Stimulated activated CD4-positive, alpha-beta T cell treated with anti-CD3 and anti-CD28 coated beads, TNF-alpha, amount 100 ng/mL, for 1 hour (primary cell): ENCODE measurements at places on chromosomes 12 and 14.

DNA sequence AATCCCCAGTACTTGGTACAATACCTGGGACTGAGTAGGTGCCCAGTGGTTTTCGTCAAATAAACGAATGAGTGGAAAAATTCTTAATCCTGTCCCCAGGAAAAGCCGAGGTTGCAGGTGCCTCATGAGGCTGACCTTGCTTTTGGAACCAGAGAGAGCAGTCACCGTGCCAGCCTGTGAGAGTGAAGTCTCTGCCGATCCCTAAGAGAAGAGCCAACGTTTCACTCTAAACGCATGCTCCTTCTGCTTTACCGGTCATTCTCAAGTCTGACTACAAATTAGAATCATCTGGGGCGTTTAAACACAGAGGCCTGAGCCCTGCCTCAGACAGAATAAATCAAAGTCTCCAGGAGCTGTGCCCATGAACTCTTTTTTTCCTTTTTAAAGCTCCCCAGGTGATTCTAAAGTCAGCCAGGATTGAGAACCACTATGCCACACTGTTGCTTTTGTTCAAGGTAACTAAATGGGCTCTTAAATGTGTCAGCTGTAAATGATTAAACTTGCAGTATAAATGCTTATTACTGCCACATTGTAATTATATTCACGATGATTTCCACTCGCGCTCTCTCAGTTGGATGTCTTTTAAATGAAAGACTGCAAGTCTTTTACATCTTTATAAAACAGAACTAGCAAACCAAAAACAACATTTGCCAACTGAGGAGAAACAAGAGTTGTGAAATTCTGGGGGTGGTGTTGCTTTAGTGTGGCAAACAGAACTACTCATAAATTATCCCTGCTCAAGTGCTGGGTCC lies 26.9 kb downstream of the TCP11L2 start:
- no peak for DNase-seq

DNA sequence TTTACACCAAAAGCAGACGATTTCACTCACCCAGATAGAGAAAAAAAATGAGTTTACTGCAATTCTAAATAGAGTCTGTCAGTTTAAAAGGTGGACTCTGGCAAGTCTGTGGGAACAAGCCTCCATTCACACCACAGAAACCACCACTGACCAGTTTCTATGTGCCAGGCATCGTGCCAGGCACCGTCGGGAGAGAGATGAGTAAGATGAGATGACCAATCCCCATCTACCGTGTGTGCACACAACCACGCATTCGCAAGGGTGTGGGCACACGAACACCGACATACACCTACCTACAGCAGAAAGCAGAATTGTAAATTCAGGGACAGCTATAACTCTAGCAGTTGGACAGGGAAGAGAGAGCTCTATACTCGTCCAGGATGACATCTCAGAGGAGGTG lies 58.3 kb downstream of the PRIMA1 start:
- no peak for DNase-seq

GRCh38 chr12:12965836-12966235 lies 13.9 kb upstream of the GPRC5D start:
- no peak for DNase-seq

- no peak for DNase-seq
Observed at GRCh38 chr12:51222461-51222860, 4.6 kb upstream of the POU6F1 start.

- DNase-seq = no peak
Observed at GRCh38 chr12:57452937-57453509, 2.1 kb upstream of the INHBE start.

DNA sequence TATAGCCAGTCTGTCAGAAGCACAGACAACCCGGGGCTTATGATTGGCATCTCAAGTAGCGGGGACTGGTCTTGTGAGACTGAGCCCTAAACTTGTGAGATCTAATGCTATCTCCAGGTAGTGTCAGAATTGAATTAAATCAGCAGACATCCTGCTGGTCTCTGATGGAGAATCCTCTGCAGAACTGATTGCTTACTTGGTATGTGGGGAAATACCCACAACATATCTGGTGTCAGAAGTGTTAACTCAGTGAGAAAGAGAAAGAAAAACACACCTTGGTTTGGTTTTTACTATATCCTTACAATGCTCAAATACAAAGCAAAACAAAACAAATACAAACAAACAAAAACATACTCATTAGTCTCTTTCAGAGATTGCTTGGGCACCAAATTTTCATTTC lies 10.0 kb downstream of the SEL1L start:
- DNase-seq = no peak

DNA sequence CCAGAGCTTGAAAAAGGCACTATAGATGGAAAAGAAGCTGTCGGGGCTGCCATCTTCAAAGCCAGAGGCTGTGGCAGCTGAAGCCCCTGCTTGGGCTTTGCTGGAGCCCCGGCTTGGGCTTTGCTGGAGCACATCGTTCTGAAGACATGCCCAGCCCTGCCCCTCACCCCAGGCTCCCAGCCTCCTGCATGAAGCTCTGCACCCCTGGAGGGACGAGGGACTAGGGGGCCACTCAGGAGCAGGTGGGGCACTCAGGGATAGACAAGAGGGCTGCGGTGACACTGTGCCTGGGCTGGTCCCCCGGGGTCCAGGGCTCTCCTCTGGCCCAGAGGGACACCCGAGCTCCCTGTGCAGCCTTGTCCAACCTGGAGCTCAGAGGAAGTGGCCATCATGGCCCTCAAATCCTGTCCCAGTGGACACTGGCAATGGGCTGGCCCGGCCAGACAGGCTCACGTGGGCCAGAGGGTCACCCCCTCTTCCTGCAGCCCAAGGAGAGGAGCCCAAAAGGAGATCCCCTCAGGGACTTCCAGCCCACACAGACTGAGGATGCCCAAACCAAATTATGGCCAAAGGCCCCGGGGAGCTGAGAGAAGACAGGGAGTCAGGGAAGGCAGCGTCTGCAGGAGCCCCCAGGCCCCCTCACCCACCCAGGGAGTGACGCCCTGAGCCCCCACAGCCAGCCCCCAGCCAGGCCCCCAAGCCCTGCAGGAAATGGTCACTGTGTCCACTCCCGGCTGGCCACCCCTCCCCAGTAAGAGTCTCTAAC lies 23.1 kb upstream of the C14orf180 start:
- DNase-seq = no peak

GRCh38 chr12:81417056-81417455 lies 339.2 kb downstream of the ACSS3 start:
- no peak for DNase-seq

GRCh38 chr14:104940526-104941150 lies 16.0 kb downstream of the PLD4 start:
- DNase-seq = no peak

GRCh38 chr14:78324353-78324752 lies 154.2 kb downstream of the NRXN3 start:
- no peak for DNase-seq

DNA sequence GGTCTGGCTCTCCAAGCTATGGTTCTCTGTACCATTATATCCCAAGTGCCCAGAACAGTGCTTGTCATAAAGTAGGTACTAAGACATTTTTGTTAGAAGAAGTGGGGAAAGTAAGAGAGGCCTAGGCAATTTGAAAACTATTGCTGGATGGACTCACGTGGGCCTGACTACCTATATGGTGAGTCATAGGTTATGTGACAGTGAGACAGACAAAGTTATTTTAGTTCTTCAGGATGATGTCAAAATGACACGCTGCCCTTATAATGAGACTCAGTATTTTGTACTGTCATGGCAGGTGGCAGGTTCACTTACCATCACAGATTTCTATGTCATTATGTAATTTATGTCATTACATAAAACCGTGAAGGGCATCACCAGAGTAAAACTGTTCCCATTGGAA lies 53.1 kb downstream of the PARP11 start:
- DNase-seq = no peak

DNA sequence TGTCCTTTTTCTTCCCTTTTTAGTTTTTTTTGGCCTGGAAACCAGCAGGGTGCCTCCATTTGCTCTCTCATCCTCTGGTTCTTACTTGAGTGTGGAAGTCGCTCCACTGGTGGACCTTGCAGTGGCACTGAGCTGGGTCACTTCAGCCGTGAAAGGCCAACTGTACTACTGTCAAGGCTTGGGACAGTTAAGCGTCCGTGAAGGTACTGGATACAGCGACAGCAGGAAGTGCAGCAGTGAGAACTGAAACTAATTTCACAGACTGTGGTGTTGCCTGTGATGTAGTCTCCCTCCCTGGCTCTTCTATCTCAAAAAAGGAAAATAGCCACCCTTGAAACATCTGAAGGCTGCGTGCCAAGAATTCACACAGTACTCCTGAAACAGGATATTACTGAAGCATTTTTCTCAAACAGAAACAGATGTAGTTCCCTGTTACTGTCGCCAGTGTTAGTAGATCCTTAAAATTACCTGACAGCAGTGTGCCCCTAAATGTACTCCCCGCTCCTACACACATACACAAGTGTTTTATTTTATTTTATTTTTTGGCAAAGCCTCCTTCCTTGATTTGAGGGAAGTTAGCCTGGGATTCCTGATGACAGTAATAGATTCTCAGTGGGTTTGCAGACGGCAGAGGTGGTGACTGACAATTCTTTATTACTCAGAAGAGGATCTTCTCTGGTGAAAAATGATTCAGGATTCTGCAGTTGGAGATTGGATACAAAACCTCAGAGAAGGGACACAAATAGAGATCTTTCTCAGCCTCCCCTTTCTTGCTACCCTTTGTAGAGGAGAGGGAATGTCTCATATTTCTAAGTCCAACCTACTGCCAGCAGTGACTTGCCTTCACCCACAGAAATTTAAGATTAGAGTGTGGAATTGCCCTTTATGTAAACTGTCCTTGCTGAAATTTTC lies 4.4 kb downstream of the SUSD6 start:
- DNase-seq = no peak

GRCh38 chr14:29892327-29892726 lies 35.3 kb downstream of the PRKD1 start:
- no peak for DNase-seq

DNA sequence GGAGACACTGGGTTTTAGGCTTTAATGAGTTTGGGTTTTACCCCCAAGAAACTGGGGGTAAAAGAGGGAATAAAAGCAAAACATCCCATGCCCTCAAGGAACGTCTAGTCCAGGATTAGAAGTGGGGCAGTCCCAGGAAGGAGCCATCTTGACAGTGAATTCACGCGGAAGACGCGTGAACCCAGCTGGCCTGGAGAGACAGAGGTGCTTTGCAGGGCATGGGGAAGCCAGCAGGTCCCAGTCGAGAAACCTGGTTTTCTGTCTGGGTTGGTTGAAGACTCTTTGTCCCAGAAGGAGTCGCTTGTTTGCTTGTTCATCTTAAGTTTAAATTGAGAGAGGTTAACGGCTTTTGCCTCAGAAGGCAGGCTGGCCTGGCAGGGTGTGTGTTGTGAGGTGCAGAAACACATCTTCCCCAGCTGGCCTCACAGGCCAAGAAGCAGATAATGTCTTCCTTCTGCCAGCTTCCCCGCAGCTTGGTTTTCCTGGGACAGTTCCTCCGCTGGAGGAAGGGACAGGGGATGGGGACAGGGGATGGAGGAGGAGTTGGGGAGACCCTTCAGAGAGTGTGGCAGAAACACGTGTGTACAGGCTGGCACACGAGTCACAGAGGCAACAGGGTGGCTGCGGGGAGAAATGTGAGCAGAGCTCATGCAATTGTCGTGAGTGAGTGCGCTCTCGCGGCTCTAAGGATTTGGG lies 18.5 kb upstream of the CD9 start:
- DNase-seq = no peak

GRCh38 chr14:91235841-91236240 lies 8.7 kb downstream of the GPR68 start:
- DNase-seq = no peak

DNA sequence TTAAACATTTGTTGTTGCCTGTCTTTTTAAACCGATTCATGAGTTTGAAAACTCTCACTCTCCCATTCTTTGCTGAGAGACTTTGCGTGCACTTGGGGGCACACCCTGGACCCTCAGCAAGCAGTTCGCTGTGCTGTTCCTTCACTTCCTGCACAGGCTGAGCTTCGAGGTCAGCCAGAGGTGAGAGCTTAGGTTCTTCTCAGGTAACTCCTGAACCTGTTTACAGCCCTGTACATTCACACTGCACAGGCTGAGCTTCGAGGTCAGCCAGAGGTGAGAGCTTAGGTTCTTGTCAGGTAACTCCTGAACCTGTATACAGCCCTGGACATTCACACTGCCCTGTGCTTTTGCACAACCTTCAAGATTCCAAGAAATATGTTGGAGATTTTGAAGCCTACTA lies 9.8 kb upstream of the CLECL1 start:
- DNase-seq = no peak

DNA sequence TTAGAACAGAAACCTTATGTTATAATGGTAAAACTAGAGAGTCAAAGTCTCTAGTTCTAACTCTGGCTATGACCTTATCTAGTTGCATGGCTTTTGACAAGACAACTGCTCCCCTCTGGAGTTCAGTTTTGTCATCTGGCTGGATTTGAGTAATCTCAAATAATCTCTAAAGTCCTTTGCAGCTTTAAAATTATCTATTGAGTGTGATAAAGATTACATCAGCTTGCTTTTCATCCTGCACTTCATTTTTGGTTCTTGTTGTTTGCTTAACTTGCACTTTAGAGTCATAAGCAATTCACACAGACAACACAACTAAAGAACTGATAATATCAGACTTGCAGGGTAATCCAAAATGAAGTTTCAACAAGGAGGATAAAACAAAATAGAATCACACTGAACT lies 2.3 kb downstream of the AKAP5 start:
- no peak for DNase-seq

- DNase-seq = no peak
Observed at GRCh38 chr12:85572956-85573355, 263.3 kb downstream of the RASSF9 start.

GRCh38 chr12:58781609-58782008 lies 138.7 kb downstream of the LRIG3 start:
- no peak for DNase-seq

GRCh38 chr14:32677129-32677780 lies 261.4 kb upstream of the NPAS3 start:
- no peak for DNase-seq

GRCh38 chr12:45309836-45310626 lies 94.1 kb downstream of the ANO6 start:
- DNase-seq = no peak

- no peak for DNase-seq
Observed at GRCh38 chr12:56932146-56932545, 2.1 kb downstream of the SDR9C7 start.

DNA sequence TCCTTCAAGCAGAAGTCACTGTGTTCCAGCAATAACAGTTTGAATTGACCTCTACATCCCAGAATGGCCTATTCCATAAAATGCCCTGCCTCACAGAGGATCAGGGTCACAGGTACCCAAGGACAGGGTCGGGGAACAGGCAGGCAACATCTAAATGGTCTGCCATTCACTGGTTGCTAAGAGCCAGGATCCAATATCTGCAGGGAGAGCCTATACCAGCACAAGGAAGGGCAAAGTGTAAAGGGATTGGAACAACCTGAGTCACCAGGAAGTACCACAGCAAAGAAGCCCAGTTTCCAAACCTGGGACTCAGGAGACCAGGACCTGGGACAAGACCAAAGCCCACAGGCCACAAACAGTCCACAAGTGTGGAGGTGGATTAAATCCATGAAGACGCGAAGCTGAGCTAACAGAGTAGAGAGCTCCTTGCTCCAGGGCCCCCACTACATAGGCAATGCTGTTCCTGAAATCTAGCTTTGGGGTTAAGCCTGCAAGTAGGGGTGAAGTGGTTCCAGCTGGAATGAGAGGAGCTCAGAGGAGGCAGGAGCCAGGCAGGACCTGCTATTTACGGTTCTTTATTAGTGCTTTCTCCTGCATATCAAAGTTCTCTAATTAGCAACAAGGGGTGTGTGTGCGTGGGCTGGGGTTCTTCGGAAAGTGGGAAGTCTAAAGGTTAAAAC lies 274.3 kb downstream of the BCL11B start:
- no peak for DNase-seq

- no peak for DNase-seq
Observed at GRCh38 chr12:113407931-113408600, 4.4 kb upstream of the SDS start.
